T-helper 2 cell (primary cell): ENCODE measurements at places on chromosomes 3 and 15.

GRCh38 chr3:72288955-72289691 lies 504.2 kb upstream of the PROK2 start:
- no peak for DNase-seq

DNA sequence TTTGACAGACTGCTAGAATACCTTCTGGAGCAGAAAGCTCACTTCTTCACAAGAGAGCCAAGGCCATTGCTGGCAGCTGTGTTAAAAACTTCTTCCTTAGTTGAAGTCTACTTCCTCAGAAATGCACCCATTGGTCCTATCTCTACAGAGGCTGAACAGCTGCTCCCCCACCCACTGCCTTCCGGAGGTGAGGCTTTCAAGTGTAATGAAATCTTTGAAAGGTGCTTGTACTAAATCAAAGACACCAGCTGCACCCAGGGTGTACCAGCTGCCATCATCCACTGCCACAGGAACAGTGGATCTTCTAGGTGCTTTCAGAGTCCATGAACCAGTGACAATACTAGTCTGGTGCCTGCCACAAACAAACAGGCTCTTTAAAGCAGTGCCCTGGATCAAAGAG lies 26.4 kb upstream of the HERC1 start:
- peak; percentile 15 for DNase-seq

- no peak for DNase-seq
Observed at GRCh38 chr3:30408105-30408557, 198.3 kb upstream of the TGFBR2 start.

DNA sequence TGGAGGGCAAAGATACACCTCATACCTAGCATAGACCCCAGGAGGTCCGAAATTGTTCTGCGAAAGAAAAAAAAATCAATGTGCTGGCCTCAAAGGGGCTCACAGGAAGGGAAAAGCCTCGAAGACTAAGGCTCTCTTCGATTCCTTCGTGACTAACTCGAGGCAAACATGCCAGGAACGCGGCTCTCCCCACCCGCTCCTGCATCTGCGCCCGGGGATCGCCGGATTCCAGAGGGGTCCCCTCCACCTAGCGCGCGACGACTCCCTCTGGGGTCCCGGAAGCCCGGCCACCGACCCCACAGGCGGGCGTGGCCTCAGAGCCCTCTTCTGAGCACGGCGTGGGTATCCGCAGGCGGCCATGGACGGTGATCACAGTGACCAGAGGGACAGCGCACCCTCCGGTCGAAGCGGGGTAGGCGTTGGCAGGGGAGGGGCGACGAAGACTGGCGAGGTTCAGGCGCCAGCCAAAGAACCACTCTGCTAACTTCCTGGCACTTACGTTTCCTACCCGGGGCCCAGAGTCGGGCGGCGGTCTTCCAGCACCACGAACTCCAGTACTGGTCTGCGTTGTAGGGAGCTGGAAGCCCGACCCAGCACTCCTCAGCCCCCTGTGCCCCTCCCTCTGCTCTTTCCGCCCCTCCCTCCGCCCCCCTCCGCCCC lies 515 bp upstream of the EIF3J start:
- DNase-seq: no peak

DNA sequence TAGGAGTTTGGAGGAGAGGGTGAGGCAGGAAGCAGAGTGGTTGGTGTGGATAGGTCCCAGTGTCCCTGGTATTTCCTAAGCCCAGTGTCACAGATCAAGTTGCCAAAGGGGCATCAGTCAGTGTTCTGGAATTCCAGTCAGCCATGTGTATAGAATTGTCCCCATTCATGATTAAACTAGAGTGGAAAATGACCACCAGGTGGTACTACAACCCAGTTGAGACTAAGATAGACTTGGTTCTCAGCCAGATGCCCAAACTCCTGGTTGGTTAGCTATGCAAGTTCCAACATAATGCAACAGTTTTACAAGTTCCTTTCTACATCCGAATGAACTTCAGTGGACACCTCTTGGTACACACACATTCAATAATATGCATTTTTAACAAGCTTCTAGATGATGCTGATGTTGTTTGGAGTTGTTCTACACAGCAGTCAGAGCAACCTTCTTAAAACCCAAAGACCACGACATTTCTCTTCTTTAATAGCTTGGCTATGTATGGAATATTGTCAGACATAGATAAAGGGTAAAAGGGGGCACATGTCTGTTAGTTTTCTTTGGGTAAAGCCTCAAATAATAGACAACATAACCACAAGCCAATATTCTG lies 8.4 kb upstream of the ATR start:
- DNase-seq: no peak

DNA sequence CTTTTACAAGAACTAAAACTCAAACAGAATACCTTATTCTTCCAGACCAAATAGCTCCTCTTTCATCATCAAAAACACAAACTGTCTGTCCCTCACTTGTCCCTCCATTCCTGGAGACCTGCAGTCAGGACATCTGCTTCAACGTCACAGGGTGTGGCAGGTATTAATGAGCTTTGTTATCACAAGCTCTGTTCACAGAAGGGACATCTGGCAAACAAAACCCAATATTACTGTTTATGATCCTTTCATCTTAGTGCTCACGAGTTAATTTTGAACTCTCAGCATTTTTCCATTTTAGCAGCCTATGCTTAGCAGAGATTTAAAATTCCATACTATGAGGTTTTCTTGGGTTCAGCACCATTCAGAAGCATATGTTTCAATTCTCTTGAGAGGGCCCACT lies 32.9 kb downstream of the AP3S2 start:
- no peak for DNase-seq

DNA sequence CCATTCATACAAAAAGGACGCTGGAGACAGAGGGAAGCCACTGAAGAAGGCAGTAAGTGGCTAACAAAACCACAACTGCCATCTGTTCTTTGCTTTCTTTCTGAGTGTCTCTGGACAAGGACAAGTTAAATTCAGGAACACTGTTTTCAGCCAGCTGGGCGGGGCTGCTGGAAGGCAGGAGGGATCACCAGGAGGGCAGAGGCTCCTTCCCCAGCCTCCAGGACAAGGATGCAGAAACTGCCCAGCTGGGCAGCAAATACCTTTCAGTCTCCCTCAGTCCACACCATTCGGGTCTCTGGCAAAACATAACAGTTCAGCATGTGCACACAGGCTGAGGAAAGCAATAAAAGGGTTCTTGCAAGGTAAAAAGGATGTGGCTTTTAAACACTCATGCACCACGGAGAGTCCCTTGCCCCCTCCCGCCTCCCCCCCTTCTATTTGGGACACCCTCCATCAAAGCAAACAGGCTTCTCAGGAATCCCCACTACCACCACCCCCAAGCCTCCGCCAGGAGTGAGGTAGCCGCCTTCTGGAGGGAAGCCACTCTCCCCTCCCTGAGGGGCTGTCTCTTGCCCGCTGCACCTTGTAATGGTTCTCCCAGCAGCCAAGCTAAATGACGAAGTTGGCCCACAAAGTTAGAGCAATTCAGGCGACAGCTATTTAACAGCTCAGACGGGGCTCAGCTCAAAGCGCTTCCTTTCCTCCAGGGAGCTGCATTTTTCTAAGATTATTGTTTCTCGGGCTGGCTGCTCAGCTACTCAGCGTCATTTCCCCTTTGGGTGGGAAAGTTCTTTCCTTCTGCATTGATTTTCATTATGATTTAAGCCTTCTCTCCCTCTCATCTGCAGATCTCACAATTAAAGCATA lies 3.8 kb downstream of the HEG1 start:
- DNase-seq: peak; percentile 83

GRCh38 chr15:92808598-92809063 lies 91.5 kb upstream of the CHD2 start:
- no peak for DNase-seq

DNA sequence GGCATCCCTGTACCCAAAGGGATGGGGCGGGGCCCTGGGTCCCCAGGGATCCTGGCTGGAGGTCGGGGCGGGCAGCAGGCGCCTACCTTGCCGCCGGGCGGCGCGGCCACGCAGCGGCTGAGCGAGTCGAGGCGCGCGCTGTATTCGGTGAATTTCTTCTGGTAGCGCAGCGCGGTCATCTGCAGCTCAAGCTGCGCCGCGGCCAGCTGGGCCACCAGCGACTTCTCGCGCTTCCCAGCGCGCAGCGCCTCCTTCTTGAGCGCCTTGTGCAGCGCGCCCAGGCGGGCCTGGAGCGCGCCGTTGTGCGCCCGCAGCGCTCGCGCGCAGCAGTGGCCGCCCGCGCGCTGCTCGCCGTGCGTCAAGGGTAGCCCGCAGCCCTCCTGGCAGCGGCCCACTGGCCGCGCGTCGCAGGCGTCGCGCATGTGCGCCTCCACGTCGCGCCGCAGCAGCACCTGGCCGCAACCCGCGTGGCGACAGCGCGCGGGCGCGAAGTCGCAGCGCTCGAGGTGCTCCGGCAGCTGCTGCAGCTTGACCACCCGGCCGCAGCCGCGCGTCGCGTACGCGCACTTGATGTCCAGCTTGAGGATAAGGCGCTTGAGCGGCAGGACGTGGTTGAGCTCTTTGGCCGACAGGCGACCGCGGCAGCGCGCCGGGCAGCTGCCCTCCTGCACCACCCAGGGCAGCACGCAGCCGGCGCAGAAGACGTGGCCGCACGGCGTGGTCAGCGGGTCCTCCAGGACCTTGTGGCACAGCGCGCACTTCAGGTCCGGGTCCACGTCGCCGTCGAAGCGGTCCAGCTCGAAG lies 522 bp downstream of the PDZRN3 start:
- no peak for DNase-seq

DNA sequence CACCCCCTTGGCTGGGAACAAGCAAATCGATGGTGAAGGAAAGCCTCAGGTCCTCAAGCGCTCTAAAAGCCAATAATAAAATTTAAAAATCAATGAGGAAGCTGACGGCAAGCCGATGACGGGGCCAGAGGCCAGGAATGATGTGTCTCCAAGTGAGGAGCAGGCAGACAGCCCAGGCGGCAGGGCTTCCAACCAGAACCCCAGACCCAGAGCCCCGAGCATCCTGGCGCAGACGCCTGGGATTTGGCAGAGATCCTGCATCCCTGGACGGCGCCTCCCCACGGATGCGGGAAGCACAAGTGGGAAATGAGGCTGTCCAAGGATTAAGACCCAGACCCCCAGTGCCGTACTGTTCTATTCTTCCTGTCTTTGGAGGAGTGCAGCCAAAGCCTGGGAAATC lies 123.0 kb upstream of the PROK2 start:
- no peak for DNase-seq

GRCh38 chr15:36252146-36252711 lies 327.2 kb upstream of the CDIN1 start:
- DNase-seq: no peak

GRCh38 chr15:98043160-98044014 lies 82.9 kb downstream of the ARRDC4 start:
- no peak for DNase-seq

- no peak for DNase-seq
Observed at GRCh38 chr3:41125258-41125657, 74.0 kb upstream of the CTNNB1 start.

- no peak for DNase-seq
Observed at GRCh38 chr15:31392761-31393401, 66.2 kb downstream of the KLF13 start.

GRCh38 chr3:24128199-24129005 lies 183.3 kb downstream of the NR1D2 start:
- no peak for DNase-seq
